Effector memory CD4-positive, alpha-beta T cell (primary cell): ENCODE measurements at places on chromosomes 6 and 20.

GRCh38 chr6:139547122-139547776 lies 172.8 kb upstream of the CITED2 start:
- no peak for DNase-seq

DNA sequence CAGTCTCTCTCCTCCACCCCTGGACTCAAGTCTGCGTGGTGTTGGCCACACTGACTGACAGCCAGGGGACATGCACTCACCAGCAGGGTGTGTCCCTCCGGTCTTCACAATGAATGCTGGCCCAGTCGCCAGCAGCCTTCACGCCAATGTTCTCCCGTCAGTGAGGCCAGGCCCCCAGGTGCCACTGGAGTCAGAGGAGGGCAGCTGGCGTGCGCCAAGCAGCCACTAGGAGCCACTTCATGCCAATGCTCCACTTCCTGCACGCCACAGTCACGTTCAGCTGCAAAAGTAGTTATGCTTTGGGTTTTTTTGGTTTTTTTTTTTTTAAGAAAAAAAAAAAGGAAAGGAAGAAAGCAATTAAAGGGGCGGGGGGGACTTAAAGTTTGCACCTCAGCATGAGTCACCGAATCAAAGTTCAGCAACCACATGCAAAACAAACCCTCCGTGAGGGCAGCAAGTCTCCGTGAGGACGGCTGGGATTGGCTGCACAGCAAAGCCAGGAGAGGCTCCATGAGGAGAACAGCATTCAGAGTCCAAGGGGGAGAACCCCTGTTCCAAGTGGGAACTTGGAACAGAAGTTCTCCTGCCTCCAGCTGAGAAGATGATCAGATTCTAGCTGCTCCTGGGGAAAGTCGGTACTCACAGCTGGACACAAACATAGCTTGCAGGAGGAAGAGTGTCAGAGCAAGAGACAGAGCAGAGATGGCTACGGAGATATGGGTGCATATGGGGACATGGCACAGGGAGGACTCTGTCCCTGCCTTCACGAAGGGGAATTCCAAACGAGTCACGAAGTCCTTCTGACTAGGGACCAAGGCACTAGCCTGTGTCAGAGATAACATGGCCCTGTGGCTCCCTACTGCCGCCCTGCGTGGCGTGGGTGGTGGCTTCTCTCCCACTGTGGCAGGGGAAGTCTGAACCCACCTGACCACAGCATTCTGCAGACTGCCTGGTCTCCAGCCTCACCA lies at the start of gene ZC3H12D:
ZC3H12D (minus strand) TSS at position 282 of the 968 bp plus-strand sequence. CDS start 10,471 bp downstream, outside the sequence.
- peak; percentile 80 for DNase-seq

DNA sequence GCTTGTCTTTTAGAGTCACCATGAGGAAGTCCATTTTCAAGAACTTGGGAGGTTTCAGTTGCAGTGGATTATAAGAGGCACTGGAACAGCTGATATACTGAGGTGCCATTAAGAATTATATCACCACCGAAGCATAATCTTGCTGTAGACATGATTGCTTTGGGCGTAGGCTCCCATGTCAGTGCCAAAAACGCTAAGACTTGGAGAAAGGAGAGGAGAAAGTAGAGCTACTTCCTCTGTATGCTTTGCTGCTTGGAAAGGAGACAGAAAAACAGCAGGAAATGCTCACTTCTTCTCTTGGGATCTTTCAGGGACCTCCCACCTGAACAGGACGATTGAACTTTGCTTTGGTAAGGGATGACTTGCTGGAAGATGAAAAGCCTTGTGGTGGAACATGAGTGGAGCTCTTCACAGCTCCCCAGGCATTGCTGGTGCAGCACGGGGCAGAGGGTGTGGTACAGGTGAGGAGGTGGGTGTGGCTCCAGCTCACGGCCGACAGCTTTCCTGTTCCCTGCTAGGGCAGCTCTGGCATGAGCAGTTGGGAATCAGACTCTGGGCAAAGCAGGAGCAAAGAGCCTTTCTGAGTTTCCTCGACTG lies 190.4 kb upstream of the JAG1 start:
- no peak for DNase-seq

DNA sequence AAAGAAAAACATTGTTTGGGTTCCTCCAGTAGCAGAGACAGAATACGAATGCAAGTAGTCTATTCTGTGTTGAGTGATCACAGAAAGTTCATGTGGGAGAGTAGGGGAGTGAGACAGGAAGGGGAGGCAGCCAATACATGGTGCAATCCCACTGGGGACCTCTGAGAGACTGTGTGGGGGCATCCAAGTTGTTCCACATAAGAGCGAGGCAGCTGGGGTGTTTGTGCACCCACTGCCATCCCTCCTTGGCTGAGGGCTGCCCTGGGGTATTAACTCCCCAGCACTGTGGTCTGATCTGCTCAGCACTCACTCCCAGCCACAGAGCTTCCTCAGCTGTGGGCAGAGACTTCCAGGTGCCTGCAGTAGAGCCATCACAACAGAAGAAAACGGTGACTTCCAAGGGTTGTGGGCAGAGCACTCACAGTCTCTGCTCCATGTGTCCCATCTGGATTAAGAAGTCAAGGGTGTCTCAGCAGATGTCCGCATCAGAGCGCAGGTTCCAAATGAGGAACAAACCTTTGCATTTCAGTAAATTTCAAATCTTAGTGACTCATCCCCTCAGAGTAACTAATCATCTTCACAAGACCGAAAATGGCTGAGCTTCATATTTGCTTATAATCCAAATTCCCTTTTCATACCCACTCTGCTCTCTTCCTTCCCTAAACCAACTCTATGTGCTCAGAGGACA lies 101.9 kb upstream of the NAA20 start:
- DNase-seq = no peak

DNA sequence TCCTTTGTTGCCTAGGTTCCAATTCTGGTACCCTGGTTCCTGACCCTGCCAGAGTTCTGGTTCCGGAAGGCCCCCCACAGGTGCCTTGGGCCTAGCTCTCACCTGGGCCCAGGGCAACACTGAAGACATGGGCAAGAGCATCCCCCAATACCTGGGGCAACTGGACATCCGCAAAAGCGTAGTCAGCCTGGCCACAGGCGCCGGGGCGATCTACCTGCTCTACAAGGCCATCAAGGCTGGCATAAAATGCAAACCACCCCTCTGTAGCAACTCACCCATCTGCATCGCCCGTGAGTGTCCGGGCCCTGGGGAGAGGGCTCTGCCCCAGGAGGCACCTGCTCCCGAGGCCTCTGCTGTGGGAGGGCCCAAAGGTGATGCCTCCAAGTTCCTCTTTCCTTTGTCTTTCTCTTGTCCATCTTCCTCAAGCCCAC lies at the start of gene ARMC12:
ARMC12 (plus strand) TSS at position 51 of the 431 bp plus-strand sequence; CDS start at position 128, 77 bp downstream.
- DNase-seq = no peak

- no peak for DNase-seq
Observed at GRCh38 chr6:35922139-35922554, 1.2 kb upstream of the SRPK1 start.

DNA sequence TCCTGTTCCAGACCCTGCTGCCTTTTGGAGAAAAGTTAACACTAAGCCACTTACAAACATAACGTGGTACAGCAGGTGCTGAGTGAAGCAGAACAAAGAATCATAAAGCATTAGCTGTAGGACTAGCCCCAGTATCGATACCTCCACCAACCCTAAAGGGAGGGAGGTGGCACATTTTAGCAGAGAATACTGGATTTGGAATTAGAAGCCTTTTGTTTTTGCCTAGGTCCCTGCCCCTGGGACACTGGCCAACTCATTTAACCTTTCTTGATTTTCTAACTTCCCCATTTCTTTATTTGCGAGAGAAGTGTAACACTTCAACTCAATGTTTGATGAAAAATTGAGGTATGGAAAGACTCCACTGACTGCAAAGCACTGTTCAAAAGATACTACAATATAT lies 93.5 kb downstream of the B3GAT2 start:
- DNase-seq = no peak

GRCh38 chr6:164398647-164399046 lies 910.8 kb downstream of the C6orf118 start:
- no peak for DNase-seq

- DNase-seq = no peak
Observed at GRCh38 chr6:30263734-30264133, 50.5 kb upstream of the TRIM26 start.

DNA sequence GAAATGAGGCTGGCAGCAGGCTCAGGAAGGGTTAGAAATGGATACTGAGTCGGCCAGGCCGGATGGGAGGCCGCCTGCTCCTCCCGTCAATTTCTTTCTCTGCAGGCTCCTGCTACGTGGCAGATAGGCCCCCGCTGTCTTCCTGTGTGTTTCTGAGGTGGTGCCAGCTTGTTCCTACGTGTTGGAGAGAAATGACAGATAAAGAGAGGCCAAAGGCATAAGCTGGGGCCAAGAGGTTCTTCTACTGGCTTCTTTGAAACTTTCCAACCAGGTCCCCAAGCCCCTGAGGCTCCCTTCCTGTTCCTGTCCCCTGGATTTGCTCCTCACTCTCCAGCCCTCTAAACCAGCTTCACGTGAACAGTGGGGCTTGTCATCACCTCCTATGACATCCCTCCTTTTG lies 76.8 kb downstream of the TCP11 start:
- DNase-seq = no peak

DNA sequence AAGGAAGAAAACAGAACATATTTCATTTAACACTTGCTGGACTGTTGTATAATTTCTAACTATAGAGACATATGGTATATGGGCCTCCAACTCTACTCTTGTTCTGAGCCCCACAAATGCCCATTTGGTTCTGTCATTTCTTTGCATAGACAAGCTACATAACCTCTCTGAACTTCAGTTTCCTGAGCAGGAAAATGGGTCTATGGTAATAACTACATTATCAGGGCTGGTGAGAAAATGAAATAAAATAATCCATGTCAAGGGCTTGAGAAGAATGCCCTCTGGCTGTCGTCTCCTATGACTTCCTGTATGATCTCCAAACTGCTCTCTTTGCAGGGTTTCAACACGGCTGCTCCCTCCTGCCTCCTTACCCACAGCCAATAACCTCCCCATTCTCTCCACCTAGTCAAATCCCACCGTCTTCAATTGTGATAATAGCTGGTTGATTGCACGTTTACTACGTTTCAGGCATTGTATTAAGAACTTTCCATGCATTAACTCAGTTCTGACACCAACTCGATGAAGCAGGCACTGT lies 12.0 kb downstream of the ZCCHC3 start:
- no peak for DNase-seq

GRCh38 chr6:137036566-137037300 lies 8.0 kb downstream of the IL20RA start:
- DNase-seq = no peak

GRCh38 chr20:15627501-15627903 lies 945.7 kb downstream of the KIF16B start:
- DNase-seq = no peak

- DNase-seq = no peak
Observed at GRCh38 chr6:167855825-167856425, 29.2 kb downstream of the AFDN start.

DNA sequence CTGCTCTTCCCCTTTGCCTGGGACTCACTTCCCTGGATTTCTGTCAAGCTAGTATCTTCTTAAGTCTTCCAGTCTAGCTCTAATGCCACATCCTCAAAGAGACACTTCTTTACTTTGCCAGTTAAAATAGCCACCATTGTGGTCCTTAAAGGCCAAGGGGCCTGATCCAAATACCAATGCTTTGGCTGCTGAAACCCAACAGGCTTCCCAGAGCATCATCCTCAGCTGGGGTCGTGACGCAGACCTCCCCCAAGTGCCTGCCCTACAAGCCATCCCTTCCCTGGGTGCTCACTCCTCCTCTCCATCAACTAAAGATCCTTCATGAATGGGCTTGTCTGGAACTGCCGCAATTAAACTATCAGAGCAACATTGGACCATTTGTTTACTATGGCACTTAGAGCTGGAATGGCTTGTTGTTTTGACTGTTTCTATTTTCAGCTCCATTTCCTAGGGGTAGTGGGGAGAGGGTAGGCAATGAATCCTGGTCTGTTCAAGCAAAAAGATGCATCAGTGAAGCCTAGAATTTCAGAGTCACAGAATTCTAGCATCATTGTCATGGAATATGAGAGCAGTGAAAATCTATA lies 79.6 kb upstream of the SIRPA start:
- no peak for DNase-seq

GRCh38 chr6:11727346-11727997 lies 51.1 kb downstream of the ADTRP start:
- no peak for DNase-seq

DNA sequence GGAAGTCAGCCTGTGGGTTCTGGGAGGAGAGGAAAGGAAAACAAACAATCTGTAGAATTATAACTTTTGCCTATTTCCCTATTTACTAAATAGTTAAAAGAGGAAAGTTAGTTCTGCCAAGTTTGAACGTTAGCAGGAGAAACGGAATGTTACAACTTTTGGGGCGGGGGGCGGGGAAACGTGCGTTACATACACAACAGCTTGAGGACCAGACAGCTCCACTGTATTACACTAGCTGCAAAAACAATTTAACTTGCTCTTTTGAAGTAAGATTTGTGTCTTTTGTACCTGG lies 498 bp upstream of the PRDM1 start:
- DNase-seq = no peak

- no peak for DNase-seq
Observed at GRCh38 chr6:166779381-166779780, 152.3 kb upstream of the RPS6KA2 start.

DNA sequence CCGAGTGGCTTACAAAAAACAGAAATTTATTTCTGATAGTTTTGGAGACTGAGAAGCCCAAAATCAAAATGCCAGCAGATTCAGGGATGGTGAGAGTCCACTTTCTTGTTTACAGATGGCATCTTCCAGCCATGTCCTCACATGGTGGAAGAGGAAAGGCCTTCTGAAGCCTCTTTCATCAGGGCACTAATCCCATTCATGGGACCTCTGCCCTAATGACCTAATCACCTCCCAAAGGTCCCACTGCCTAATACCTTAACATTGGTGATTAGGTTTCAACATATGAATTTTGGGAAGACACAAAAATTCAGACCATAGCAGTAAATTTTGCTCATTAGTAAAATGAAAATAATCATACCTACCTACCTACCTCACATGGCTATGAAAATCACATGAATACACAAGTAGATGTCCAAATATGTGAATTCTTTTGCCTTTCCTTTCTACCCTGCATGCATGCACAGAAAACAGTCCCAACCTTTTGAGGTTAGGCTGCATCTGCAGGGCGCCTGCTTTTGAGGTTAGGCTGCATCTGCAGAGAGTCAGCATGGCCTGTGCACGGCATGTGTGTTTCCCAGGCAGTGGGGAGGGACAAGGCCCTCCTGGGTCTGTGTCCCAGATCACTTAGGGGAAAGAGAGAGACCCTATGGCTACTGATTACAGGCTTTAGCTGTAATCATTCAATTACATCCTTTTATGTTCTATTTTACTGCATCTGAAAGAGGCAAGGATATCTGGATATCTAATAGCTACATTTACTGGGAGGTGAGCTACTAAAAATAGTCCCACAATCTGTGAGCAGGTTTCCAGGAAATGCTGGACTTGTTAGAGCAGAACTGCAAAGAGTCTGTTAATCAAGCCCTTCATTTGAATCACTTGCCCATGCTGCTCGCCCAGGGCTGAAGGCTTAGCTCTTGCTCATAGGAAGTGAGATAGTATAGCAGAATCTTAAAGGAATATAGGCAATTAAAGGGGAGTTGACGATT lies 497.7 kb upstream of the MARCKS start:
- DNase-seq = no peak
